Mesendoderm (in vitro differentiated cells): ENCODE measurements at places on chromosomes 1 and 21.

DNA sequence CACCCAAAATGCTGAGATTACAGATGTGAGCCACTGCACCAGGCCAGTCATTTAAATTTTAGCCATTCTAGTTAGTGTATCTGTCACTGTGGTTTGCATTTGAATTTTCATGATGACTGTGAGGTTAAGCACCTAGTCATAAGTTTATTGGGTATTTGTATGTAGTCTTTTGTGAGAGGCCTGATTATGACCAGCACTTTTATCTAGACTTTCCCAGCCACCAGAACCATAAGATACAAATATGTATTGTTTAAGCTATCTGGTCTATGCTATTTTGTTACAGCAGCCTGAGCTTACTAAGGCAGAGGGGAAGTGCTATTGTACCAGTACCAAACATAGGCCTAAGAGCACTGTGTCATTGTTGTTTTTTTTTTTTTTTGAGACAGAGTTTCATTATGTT lies 19.9 kb upstream of the DNAJC6 start:
- no peak for DNase-seq

DNA sequence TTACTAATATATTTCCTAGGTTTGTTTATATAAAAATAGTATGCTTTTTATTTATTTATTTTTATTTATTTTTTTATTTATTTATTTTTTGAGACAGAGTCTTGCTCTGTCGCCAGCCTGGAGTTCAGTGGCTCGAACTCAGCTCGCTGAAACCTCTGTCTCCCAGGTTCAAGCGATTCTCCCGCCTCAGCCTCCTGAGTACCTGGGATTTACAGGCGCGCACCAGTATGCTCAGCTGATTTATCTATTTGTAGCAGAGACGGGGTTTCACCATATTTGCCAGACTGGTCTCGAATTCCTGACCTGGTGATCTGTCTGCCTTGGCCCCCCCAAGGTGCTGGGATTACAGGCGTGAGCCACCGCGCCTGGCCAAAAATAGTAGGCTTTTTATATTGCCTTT lies 33.2 kb downstream of the BRINP3 start:
- peak; percentile 6 for DNase-seq

DNA sequence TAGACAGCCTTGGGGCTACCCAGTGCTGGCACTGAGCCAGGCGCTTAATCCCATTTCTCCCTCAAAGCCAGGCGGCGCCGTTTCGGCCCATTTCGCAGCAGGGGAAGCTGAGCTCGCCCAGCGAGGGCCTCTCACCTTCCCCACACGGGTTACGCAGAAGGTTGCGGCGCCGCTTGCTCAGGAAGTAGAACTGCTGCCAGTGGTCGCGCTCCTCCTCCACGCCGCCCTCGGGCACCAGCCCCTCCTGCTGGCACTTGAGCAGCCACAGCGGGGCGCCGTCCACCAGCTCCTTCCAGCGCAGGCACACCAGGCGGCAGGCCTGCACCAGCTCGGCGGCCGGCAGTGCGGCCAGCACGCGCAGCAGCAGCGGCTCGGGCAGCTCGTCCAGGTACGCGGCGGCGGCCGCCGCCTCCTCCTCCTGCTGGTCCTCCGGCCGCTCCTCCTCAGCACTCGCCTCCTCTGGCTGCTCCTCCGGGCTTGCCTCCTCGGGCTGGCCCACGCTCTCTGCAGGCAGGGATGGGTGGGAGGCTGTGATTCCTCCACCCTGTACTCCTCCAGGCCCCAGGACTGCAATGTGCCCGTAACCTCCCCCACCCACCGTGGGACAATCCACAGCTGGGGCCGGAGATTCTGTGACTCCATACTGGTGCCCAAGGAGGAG lies 3.8 kb downstream of the FBXO2 start:
- peak; percentile 85 for DNase-seq

DNA sequence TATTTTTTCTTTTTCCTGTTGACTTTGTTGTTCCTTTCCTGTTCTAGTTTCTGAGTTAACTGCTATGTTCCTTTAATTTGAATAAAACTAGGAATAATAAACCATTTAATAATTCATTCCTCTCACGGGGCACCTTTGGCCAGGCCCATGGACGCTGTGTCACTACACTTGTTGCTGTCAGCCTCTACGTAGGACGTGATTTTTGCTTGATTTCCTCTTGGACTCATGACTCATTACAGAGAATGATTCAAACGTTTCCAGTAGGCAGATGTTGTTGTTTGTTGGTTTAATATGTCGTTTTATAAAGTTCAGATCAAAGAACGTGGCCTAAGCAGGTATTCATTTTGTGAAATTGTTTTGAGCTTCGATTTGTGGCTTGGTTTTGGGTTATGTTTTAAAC lies 9.1 kb upstream of the SLC19A1 start:
- no peak for DNase-seq

DNA sequence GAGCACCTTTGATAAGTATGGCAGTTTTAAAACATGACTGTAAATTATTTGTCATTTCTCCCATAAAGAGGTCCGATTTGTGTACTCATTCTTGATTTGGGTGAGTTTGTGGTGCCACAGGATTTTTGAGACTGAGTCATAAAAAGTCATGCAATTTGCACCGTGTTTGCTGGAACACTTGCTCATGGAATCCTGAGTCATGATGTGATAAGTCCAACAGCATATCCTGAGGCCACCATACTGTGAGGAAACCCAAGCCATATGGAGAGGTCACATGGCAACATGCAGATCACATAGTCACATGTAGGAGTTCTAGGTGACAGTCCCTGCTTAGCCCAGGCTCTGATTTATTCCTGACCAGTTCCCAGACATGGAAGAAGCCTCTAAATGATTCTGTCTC lies 40.8 kb upstream of the PRRX1 start:
- DNase-seq, result peak; percentile 11

DNA sequence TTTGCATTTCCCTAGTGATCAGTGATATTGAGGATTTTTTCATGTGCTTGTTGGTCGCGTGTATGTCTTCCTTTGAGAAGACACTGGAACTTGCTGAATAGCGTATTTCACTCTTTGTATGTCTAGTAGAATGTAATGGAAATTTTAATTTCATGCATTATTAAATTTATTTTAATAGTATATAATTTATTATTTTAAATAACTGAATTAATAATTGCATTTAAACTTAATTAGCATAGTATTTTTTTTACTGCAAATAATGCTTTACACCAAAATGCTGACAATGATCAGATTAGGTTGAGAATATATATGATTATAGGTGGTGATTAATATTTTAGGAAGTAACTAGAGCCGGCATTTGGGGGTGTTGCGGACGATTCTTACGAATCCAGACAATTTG lies 10.5 kb upstream of the MTARC1 start:
- DNase-seq, result no peak

- DNase-seq, result peak; percentile 45
Measured at GRCh38 chr1:156418416-156419070, 49.5 kb downstream of the RHBG start.

DNA sequence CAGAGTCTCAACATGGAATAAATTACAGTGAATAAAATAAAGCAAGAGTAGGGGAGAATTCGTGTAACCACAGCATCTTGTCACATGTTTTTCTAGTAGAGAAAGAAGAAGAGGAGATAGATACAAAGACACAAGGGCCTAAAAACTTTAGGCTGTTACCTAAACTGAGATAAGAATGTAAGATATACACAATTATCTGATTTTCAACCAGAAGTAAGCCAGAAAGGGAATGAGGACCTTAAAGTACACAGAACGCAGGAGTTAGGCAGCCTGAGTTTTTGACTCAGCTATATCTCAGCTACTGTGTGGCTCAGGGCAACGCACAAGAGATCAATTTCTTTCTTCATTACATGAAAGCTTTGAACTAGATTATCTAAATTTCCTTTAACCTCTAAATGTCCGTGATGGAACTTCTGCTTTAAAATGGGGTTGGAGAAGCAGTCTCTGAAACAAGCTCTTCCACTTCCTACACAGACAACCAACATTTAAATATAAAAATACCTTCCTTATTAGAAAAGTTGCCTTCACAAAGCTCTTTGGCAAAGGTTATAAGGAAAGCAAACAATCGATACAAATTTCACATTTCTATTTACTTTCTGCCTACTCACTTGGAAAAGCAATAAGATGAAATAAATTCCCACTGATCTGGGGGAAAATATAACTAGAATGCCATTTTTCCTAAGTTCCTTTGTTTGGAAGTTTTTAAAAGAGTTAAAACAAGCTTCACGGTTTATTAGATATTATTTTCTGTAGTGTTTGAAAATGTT lies 5.2 kb upstream of the RGS13 start:
- DNase-seq, result peak; percentile 66

DNA sequence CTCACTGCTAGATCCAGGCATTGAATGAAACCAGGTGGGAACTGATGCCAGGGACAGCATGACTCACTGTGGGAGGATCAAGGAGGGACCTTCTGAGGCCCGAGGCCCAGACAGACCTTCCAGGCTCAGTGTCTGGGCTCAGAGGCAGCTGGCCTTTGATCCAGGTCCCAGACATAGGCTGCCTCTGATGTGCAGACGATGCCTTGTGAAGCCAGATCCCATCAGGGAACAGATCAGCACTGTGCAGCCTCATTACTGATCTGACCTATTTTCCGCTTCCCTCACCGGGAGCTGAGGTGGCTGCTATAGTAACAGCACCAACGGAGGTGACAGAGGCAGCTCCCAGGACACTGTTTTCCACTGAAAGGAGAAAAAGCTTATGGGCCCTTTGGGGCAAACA lies 399.5 kb downstream of the MATN1 start:
- no peak for DNase-seq

DNA sequence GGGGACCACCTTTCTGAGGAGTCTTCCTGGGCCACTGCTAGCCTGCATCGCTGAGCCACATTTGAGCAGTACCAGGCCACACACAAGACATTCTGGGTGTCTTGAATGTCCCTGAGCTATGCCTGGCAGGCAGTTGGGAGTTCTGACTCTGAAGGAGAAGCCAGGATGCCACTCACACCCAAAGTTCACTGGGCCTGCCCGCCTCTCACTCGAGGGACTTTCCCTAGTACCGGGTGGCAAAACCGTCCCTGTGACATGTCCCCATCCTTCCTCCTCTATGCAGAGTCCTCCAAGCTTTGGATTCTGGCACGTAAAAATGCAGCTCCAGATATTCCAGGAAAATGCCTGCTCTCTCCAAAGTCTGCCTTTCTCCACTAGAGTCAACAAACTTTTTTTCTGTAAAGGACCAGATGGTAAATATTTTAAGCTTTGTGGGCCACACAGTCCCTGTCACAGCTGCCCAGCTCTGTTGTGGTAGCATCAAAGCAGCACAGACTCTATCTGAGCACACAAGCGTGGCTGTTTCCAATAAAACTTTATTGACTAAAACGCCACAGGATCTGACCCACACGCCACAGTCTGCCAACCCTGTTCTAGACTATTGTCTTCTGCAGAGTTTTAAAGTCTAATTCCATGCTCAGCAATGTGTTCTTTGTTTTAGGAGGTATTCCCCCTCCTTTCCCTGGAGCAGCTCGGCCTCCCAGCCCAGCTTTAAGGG lies 19.2 kb upstream of the GUCA2B start:
- no peak for DNase-seq

DNA sequence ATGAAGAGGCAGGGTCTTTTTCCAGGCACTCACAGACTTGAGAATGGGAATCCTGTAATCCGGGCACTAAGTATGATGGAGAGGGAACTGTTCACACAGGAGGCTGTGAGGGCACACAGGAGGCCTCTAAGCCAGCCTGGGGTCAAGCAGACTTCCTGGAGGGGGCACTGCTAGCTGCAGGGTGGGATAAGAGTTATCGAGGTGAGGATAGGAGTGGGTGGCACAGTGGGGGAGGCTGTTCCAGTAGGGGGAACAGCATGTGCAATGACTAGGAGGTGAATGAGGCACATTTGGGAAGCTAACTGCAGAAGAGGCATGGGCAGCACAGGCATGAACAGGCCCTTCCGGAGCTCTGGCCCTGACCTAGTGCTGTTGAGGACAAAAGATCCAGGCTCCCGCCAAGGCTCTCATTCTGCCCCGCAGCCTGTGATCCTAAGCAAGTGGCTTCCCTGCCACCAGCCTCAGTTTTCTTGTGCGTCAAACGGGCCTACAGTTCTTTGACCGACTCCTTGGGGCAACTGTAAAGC lies 216.7 kb downstream of the TRABD2B start:
- DNase-seq, result no peak

DNA sequence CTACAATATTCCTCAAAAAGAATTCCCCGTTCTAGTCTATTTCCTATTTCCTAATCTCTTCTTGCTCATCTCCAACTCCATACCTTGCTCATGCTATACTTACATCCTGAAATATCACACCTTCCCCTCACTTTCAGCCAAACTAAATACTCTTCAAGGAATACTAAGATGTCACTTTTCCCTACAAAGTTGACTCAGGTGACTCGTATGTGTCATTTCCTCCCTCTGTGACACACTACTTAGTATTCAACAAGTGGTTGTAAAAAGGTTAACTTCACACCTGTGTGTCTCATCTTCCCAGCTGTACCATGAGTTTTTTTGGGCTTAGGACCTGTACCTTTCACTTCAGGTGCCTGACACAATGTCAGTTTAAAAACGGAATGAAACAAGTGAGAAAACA lies 81.9 kb upstream of the LBR start:
- peak; percentile 83 for DNase-seq

GRCh38 chr1:42144711-42145388 lies 8.4 kb upstream of the GUCA2B start:
- DNase-seq, result no peak

DNA sequence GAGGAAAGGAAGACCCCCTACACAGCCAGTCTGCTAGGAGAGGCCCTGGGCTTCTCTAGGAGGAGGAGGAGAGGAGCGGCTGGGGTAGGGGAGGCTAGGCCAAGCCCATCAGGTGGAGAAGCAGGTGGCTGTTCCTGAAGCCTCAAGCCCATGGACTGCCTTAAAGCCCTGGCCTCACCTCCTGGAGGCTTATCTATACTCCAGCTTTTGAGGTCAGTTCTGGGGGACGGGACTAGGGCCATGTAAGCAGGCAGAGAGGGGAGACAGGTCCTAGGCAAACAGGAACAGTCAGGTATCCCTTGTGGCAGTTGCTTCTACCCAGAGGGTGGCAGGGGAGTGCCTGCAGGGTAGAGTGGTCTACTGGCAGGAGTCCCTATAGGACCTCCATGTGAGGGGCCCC lies 40.6 kb downstream of the KCNC4 start:
- no peak for DNase-seq

DNA sequence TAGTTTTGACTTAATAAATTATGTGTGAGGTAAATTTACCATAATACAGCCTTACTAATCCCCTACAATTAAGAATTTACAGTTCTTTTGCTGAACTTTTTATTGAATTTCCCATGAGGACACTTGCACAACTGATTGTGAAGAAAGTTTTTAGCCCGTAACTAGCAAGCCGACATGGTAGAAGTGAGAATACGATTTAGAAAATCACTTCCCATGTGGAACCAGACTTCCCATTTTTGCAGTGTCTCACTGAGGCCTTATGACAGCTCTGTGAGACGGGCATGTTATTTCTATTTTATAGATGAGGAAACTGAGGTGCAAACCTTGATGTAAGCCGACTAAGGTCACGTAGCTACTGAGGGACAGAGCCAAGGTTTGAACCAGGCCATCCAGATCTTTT lies 32.5 kb upstream of the LMO4 start:
- no peak for DNase-seq

DNA sequence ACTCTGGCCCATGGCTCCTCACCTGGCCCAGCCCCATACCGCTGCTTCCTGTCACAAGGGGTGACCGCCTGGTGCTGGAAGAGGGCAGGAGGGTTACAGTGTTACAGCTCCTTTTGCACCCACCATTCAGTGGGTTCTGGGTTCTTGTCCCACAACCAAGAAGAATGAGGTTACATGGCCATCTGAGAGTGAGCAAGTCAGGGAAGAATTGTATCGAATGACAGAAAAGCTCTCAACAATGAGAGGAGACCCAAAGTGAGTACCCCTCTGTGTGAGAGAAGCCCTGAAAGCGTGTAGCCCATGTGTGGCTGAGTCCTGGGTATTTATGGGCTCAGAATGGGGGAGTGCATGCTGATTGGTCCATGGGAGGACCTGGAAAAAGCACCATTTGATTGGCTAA lies 888.5 kb downstream of the ADGRL2 start:
- peak; percentile 7 for DNase-seq

- no peak for DNase-seq
Measured at GRCh38 chr21:44522753-44523204, 17.2 kb downstream of the KRTAP10-1 start.
